ENCODE measurements at places on chromosomes 6 and 20. TPM values are rescaled to one million over a fixed set of nuclear protein-coding genes. Genes with fewer than 3 reads are reported as not detected.

GRCh38 chr6:105757512-105758200 is 328.5 kb upstream of the PRDM1 start:
- DNase-seq: no peak

- DNase-seq: no peak
These were observed 30.4 kb downstream of the PREX1 start for GRCh38 chr20:48797275-48797825.

GRCh38 chr6:37135835-37136694 is 33.9 kb upstream of the PIM1 start:
- DNase-seq: peak; percentile 50

GRCh38 chr6:4359108-4359730 is 223.8 kb upstream of the ECI2 start:
- peak; percentile 33 for DNase-seq

- DNase-seq: no peak
These were observed 10.7 kb upstream of the PRR18 start for GRCh38 chr6:166318649-166319600.

GRCh38 chr6:159490298-159490937 is 202.6 kb downstream of the SOD2 start:
- no peak for DNase-seq

DNA sequence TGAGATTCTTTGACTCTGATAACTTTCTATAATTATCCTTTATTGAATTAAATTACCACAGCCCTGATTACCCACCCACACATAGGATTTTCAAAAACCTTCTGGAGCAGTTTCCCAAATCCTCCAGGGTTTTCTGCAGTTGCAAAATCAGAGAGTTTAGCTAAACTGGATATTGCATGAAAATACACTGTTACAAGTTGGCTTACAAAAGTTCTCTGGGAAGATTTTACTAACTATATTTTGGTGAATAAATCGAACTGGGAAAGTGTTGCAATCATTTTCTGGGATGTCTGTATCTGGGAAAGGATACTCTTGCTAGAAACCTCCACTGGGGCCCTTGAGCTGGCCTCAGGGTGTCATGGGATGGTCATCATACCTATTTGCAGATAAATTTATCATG is 97.6 kb upstream of the STMND1 start:
- DNase-seq: no peak

DNA sequence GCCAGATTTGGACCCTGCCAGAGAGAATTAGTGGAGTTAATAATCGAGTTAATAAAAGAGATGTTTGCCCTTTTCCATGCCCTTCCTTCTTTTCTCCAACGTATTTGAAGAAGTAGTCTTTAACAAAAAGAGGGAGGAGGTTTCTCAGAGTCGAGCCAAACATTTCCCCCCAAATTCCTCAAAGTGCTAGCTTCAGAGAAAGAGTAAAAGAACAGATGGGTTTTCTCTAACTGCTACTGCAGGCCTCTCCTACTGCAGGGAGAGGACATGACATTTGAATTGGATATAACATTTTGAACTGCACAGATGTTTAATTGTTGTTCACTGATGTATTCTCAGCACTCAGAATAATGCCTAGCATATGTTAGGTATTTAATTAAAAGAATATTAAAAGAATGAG is 25.5 kb downstream of the RWDD2A start:
- no peak for DNase-seq

DNA sequence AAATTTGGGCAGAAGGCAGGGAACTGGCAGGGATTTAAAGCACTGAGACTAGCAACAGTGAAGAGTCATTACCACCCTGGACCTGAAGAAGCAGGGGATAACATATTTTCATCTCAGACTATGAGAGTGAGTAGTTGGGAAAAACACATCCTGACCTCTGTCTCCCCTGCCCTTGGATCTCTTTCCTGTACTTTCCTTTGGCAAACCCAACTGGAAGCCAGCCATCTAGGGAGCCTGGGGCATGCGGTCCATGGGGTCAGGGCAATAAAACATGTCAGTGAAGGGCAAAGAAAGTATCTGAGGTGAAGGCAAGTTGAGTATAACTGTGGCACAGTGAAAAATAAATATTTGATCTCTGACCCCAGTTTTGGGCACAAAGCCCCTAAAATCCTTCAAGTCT is 698.2 kb downstream of the DOK5 start:
- peak; percentile 42 for DNase-seq

Gene GSTA1
- not detected for total RNA-seq

Gene TSBP1
- not detected for total RNA-seq

Gene PBOV1
- not detected for total RNA-seq

Gene CDH4
- 2.1 TPM for total RNA-seq

Gene C20orf204
- total RNA-seq: 1.1 TPM

Gene SPDEF
- total RNA-seq: not detected

All from Daoy (cell line).